ENCODE measurements at places on chromosomes 4 and X.

DNA sequence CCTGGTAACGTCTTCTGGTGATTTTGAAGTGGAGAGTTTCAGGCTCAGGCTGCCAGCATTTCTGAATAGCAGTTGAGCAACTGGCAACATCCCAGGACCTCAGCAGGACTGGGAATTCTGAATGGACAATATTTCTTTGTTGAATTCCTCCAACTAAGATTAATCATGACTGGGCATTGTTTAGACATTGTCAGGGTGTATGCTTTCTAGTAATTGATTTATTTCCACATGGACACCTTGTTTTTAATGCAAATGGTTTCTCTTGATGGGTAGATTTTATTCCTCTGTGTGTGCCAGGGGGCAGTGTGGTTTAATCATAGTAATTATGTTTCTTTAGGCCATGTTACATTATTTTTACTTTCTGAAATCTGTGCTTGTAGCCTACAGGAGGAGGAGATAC, 1004.7 kb upstream of the LCORL start:
- no peak for ATAC-seq

DNA sequence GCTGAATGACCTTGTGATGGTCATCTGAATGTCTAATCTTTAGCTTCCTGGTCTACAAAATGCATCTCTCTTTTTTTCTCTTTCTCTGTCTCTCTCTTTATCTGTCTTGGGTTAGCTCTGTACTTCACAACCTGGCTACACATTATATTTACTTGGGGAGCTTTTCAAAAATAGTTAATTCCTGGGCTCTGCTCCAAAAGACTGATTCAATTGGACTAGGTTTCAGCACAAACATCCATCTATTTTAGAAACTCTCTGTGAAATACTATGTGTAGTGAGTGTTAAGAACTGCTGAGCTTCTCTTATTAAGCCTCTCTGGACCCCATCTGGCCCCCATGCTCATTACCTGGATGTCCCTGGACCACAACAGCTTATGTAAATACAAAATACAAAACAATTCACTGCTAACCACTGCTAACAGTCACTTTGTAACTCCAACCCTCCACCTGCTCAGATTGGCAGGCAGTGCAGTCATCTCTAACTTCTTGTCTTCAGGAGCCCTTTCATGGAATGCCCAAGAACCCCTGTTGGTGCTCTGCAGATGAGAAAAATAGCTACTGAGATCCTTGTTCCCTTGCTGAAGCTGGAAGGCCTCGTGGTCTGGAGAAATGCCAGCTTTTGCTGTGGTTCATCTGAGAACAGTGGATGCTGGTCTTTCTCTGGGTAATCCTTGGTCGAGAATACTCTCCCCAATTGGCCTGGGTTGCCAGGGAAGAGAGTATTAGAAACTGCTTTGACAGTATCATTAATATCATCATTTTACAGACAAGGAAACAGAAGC, 14.8 kb upstream of the BOD1L1 start:
- no peak for ATAC-seq

DNA sequence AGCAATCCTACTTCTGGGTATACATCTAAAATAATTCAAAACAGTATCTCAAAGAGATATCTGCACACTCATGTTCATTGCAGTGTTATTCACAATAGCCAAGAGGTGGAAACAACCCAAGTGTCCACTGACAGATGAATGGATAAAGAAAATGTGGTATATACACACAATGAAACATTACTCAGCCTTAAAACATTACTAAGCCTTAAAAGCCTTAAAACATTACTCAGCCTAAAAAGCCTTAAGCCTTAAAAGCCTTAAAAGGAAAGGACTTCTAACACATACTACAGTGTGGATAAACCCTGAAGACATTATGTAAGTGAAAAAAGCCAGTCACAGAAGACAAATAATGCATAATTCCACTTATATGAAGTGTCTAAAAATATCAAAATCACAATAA, 40.3 kb upstream of the TFDP3 start:
- ATAC-seq, result no peak

DNA sequence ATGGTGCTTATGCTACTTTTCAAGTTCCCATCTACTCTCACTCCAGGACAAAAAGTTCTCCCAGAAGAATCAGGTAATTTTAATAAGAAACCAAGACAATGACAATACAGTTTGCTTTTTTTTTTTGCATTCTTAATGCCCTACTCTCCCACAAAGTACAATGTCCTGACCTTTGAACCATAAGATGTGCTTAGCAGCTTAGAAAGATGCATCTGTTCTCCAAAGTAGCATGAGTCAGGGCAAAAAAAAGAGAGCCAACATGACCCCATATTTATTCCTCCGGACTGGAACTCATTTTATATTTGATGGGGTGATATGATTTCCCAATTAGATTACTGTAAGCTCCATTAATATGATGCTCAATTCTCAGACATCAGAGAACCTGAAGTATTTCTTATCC, 16.5 kb upstream of the PDCL2 start:
- ATAC-seq, result no peak

GRCh38 chr4:86670756-86671155, 76.6 kb downstream of the PTPN13 start:
- no peak for ATAC-seq

GRCh38 chr4:8261851-8262535, 7.6 kb upstream of the HTRA3 start:
- ATAC-seq, result no peak
